ENCODE measurements at places on chromosomes 1 and 21. TPM values are rescaled to one million over a fixed set of nuclear protein-coding genes. Genes with fewer than 3 reads are reported as not detected.

The SPRR3 gene
- polyA plus RNA-seq = 1.2 TPM

The SELL gene
- 25.4 TPM for polyA plus RNA-seq

The ITLN2 gene
- 0.21 TPM for polyA plus RNA-seq

The LINGO4 gene
- polyA plus RNA-seq = not detected

The SVBP gene
- 11.4 TPM for polyA plus RNA-seq
